ENCODE measurements at places on chromosomes 3 and 15.
A peak's percentile ranks its signal among the peaks of the same experiment; 100 is the strongest.

DNA sequence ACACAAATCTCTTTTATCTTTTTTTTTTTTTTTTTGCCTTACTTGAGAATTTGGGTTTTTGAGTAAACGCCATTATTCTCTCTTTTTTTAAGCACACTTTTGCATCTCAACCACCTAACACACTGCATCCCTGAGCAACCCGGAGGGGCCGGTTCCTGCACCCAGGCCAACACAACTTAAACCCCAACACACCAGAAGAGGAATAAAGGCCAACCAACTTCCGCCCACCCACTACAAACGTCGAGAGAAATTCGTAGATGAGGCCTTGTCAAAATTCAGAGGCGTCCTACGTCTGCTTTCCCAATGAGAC, 389 bp upstream of the CCNB2 start:
- DNase-seq: no peak

DNA sequence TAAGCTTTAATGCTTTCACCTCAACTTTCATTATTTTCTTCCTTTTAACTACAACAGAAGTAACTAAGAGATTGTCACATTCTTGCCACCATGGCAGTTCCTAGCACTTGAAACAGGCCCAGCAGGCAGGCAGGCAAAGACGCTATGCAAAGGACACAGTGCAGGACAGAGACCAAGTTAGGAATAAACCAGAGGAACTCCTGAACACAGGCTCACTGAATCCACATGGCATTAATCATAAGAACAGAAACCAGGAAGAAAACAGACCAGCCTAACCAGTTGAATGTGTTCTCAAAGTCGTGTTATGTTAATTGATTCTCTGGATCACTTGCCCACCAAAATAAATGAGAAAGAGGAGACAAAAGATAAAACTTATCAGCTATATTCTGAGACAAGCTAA, 397.6 kb downstream of the TBL1XR1 start:
- no peak for DNase-seq

GRCh38 chr3:29686889-29687592, 406.2 kb downstream of the RBMS3 start:
- DNase-seq: peak; percentile 59

- DNase-seq: peak; percentile 57
Observed at GRCh38 chr15:73908030-73908821, 18.0 kb upstream of the LOXL1 start.

GRCh38 chr3:10977892-10978510, 14.5 kb upstream of the SLC6A1 start:
- peak; percentile 60 for DNase-seq

DNA sequence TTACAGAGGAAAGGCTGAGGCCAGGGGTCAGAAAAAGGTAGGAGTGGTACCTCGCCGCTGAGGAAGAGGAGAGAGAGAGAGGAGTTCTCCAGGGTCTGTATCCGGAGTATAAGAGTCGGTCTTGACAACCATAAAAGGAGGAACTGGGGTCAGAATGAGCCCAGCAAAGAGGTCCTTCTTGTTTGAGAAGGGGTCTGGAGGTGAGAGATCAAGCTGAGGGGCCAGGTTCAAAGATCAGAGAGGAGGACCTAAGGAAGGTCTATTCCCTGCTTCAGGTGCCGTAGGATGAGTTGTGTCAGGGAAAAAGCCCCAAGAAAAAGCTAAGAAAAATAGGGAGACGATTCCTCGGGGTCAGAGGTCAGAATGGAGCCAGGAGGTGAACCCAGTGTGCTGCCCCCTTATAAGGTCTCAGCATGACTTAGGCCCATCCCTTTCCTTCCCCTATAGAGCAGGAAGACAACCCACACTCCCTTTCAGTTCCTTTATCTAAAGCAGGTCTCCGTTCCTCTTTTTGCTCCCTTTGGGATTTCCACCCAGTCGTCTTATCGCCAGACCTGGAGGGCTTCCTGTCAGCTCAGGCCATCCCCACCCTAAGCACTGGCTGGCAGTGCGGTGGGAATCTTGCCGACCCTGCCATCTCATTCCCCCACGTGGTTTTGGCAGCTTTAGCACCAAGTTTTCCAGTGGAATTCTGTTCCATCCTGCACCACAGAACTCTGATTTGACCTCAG, 651 bp downstream of the MTMR14 start:
- DNase-seq: no peak

- DNase-seq: no peak
Observed at GRCh38 chr3:66400411-66401156, 100.2 kb downstream of the LRIG1 start.

GRCh38 chr3:194458131-194458530, 28.7 kb downstream of the ATP13A3 start:
- DNase-seq: no peak

DNA sequence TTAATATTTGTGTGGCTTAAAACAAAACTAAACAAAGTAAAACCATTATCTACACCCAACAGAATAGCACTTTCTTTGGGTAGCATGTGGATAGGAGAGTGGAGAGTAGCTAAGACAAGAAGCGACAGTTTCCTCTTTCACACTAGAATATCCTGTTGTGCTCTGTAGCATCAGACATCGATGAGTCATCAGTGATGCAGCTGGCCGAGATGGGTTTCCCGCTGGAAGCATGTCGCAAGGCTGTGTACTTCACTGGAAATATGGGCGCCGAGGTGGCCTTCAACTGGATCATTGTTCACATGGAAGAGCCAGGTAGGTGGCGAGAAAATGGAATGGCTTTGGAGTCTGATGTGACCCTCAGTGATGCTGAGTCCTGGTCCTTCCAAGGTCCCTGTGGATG, 108.1 kb downstream of the USP13 start:
- peak; percentile 71 for DNase-seq

Measured in EL (cell line).